ENCODE measurements at places on chromosomes 3 and 15.

- DNase-seq, result no peak
Measured at GRCh38 chr3:66795365-66795764, 202.7 kb upstream of the KBTBD8 start.

- no peak for DNase-seq
Measured at GRCh38 chr3:185330644-185331043, 32.3 kb upstream of the MAP3K13 start.

- no peak for DNase-seq
Measured at GRCh38 chr15:75131269-75131643, 70.4 kb upstream of the C15orf39 start.

GRCh38 chr3:108241721-108242120 is 19.5 kb upstream of the IFT57 start:
- DNase-seq, result no peak

DNA sequence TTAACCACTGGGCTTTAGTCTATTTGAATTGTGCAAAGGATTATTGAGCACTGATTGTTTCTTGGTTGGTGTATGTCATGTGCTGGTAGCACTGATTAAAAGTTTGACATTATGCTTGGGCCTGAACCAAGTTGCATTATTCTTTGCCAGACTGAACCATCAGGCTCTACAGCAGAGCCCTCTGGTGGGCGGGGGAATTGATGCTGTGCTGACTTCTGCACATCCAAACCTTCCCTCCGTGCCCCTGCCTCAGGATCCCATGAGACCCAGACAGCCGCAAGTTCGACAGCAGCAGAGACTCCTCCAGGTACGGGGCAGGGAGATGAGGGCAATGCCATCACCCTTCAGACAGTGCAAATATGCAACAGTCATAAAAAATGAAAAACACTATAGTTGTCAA is 28.4 kb upstream of the P2RY12 start:
- no peak for DNase-seq

DNA sequence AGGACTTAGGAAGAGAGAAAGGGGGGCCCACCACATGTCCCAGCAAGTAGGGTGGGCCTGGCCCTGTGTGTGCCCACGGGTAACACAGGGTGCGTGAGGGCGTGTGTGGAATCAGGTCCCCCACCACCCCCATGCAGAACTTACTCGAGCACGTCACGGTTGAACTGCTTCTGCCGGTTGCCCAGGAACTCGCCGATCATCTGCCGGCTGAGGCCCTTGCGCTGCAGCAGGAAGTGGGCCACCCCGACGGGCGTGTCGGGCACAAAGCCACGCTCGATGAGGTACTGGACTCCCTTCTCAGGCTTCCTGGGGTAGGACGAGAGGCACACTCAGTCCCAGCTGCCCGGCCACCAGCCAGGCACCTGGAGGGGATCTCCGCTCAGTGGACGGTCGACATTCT is 83.1 kb upstream of the RPL32 start:
- DNase-seq, result no peak

GRCh38 chr3:112730210-112730609 is 89.3 kb upstream of the CCDC80 start:
- DNase-seq, result no peak

DNA sequence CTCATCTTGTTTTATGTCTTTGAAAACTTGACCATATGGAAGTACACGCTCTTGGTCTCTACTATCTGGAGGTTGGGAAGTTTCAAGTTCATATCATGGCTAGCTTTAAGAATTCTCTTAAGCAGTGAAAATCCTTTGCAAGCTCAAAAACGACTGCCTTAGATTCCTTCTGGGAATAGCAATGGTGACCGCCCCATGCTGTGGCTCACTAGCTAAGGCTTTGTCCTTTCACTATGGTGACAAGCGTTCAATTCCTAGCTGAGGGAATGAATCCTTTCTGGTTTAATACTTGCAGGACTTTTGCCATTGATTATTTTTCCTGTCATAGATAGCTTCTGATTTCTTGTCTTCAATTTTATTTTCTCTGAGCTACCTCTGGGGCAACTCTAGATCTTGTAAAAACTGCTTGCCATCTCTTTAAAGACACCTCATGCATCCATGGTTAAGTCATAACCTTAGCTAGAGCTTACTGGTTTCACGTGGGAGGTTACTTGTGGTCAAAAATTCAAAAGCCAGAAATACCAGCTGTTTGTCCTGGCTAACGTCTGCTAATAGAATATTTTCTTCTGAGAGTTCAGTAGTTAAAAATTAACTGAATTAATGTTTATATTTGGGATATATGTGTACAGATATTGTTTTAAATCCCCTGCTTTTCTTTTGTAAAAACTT is 673.4 kb upstream of the CBLB start:
- DNase-seq, result no peak

- DNase-seq, result no peak
Measured at GRCh38 chr15:76492538-76492937, 156.0 kb downstream of the ISL2 start.

- no peak for DNase-seq
Measured at GRCh38 chr3:94066506-94067500, 3.9 kb downstream of the NSUN3 start.

- DNase-seq, result peak; percentile 78
Measured at GRCh38 chr3:37770938-37771918, 90.5 kb upstream of the CTDSPL start.

DNA sequence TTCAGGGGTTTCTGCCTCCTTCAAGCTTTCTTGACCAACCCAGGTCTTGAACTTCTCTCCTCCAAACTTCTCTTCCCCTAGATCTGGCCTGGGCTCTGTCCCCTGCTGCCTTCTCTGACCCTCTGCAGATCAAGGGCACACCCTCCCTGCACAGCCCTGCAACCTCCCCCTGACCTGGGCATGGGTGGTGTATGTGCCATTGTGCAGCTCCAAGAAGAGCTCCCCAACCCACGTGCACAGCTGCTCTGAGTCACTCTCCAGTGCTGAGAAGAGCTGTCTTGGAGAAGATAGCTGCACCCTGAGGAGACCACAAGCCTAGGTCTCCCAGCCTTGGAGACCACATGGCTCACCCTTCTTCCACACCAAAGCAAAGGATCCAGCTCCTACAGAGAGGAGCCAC is 8.0 kb downstream of the MAN2C1 start:
- DNase-seq, result peak; percentile 65

DNA sequence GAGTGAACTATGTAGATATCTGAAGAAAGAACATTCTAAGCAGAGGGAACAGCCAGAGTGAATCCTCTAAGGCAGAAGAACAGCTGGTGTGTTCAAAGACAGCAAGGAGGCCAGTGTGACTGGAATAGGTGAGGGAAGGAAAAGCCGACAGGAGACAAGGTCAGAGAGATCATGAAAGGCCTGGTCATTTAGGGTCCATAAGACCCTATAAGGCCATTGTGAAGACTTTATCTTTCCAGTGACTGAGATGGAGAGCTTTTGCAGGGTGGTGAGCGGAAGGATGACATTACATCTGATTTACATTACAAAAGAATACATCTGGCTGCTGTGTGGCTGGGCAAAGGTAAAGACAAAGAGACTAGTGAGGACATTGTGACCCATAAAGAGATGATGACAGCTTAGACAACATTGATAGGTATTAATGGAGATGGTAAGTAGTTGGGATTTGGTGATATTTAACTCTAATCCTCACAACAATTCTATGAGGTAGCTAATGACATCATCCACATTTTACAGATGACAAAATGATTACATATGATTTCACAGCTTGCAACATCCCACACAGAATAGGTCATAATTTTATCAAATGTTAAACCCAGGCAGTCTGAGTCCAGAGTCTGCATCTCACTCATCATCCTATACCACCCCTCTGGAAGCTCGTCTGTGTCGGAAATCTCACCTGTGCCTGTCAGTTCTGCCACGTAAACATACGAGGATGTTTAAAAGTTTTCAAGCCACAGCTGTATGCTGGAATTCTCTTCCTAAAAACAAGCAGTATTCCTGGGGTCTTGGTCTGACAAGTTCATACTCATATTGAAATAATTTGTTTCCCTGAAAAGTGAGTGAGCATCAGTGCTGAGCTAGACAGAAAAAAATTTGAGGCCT is 70.2 kb upstream of the PIK3R4 start:
- no peak for DNase-seq

DNA sequence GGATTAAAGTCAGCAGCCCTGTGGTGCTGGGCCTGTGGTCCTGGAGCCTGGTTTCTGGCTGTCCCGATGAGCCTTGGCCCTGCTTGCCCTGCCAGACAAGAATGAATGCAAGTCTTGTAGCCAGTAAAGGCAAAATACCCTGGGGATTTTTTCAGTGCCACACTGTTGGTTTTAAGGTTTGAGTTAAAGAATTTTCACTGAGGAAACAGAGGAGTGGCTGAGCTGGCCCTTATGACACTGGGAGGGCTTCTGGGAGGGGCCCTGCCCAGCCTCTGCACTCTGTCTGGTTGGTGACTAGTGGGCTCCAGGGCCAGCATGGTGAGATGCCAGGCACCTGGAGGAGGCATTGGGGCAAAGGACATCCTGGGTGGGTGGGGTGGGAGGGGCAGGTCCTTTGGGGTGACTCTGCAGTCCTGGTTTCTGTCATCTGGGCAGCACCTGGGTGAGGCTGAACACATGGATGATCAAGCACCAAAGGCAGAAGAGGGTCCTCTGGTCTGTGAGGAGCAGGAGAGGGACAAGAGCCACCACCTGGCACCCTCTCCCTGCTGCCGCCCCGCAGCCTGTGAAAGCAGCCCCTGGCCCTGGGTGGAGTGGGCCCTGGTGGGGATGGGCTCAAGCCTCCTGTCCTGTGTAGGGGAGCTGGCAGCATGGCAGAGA is 12.5 kb upstream of the PLA2G4E start:
- DNase-seq, result no peak

- no peak for DNase-seq
Measured at GRCh38 chr15:80706161-80706560, 11.1 kb downstream of the ABHD17C start.

DNA sequence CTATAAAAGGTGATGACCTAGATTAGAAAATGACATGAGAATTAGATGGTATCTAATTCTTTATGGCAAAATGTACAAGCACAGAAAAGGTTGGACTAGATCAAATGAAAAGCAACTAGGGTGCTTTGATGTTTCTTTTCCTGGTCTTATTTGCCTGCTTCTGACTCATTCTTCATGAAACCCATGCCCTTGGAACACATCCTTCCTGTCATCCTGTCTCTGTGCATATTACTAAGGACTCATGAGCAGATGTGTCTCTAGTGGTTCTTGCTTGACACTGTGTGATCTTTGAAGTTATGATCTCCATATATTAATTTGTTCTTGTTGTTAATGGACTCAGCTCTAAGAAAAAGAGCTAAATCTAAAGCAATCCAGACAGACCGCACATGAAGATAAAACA is 314.0 kb downstream of the ERC2 start:
- no peak for DNase-seq

DNA sequence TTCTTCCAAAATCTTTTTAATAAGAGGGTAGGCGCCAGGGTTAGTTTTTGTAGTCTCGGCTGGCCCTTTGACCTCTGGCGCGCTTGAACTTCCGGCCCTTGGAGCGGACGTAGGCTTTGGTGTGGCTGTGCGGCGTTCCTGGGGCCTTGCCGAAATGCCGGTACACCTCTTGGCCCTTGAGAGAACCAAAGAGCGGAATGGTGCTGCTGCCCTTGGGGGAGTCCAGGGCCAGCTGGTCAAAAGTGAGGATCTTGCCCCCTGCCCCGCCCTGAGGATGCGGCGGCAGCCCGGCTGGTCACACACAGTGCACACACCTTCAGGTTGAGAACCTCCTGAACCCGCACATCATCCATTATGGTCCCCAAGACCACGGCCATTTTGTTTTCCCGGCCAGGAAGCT is 20.0 kb upstream of the CHRNB4 start:
- DNase-seq, result no peak

DNA sequence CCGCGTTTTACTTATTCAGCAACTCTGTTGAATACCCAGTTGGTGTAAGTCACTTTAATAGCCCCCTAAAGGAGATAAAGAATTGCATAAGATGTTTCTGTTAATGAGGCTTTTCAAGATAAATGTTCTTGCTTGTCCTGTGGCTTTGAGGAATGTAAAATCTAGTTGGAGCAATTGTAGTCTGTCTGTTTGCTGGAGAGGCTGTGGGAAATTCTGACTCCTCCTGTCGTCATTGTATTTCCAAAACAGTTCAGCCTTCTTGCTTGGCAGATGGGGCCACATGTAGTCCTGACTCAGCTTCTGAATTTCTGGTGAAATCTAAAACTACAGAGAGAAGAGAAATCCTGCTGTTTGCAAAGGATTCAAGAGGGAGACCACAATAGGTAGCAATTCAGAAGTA is 114.4 kb downstream of the RYR3 start:
- DNase-seq, result peak; percentile 57

DNA sequence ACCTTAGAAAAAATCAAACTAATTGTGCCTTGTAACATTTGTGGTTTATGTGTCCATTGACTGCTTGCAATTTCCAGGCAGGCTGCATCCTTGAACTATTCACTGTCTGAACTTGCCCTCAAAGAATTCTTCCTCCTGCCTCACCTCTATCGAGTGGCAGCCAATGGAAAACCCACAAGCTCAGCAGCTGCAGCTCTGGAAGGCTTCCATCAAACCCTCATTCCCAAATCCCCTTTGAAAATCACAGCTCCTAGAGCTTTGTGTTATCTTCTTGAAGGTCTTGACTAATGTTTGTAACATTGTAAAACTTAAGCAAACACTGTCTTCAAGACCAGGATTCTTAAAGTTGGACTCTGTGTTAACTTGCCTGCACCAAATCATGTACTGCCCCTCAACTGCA is 81.1 kb downstream of the FILIP1L start:
- DNase-seq, result no peak

DNA sequence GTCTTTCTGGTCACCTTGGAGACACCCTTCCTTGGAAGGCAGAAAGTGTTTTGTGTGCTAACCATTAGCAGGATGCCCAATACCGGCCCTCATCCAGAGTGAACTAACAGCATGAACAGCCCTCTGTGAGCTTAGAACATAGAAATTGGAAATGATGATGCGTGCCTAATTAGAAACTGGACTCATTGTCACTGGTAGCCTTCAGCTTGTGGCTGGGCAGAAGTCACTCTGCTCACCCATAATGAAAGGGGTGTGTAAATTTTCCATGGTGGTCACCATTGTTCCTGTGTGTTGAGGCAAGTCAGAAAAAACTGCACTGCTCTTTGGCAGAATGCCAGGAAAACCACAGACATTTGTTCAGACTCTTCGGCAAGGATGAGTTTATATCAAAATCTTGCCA is 74.7 kb upstream of the CNTN4 start:
- peak; percentile 2 for DNase-seq

DNA sequence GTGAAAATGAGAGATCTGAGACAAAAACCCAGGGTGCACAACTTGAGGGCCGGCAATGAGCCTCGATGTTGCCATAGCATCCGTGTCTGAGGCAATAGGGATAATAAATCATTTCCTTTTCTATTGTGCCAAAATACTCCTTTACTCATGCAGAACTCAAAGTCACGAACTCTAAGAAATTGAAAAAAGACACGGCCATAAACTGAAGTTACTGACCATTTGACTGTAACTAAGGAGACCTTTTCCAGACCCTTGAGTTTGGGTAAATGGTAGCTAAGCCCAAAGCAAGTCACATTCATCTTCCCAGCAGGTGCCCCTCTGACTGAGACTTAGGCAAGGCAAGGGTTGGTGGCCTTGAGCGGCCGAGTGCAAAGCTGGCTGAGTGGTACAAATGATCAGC is 141.2 kb upstream of the SLCO3A1 start:
- no peak for DNase-seq

GRCh38 chr3:25678581-25678980 is 13.9 kb upstream of the TOP2B start:
- DNase-seq, result no peak

- DNase-seq, result no peak
Measured at GRCh38 chr3:45684327-45684892, 4.8 kb upstream of the SACM1L start.

Measured in hematopoietic multipotent progenitor cell treated with erythropoietin and hydrocortisone succinate and interleukin-3 and kit ligand, for 8 days (in vitro differentiated cells).